ENCODE measurements at places on chromosomes 5 and 9. TPM values are rescaled to one million over a fixed set of nuclear protein-coding genes. Genes with fewer than 3 reads are reported as not detected.
A peak's percentile ranks its signal among the peaks of the same experiment; 100 is the strongest.

- no peak for DNase-seq
Measured at GRCh38 chr9:125378778-125379177, 117.2 kb downstream of the GAPVD1 start.

DNA sequence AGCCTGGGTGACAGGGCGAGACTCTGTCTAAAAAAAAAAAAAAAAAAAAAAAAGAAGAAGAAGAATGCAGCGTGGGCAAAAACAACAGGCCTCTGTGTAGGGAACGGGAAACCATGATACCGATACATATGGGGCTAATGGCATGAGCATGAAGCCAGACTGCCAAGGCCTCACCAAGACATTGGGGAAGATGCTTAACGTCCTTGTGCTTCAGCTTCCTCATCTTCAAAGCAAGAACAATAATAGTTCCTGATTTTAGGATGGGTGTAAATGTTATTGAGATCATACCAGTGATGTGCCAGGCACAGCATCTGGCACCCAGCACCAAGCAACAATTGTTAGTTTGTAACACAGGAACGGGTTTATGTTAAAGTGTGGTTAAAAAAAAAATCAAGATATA lies 51.4 kb downstream of the NEURL1B start:
- DNase-seq = no peak

DNA sequence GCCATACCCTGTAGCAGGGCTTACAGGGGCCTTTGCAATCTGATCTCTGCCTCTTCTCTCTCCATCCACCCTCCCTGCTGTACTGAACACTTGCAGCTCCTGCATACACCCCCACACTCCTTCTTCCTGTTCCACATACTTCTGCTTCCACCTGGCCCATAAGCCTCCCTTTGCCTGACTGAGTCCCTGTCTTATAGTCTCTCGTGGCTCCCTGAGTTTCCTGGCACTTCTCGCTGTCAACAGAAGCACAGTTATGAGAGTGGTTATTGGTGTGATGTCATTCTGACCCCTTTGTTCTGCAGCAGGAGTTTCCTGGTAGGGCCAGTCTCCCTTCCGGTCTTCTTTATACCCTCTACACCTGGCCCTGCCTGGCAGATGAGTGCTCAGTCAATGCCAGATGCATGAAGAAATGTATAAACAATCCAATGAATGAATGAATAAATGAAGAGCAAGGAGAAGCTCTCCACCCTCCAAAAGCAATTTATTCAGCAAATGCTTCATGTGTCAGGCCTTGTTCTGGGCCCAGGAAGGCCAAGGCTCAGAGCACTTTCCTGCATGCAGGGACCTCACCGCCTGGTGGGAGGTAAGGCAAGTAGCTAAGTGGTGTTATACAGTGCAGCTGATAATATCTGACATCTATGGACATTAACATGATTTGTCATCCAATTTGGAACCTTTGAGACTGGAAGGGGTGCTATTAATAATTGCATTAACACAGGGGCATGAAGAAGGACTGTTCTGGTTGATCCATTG lies 20.5 kb upstream of the CSF1R start:
- DNase-seq = peak; percentile 51

The EFNA5 gene
- total RNA-seq = 3.0 TPM

The CEMIP2 gene
- 216 TPM for total RNA-seq

Data from stomach (tissue), 19 donors.